Type B pancreatic cell (in vitro differentiated cells): ENCODE measurements at places on chromosomes 5 and 9. TPM values are rescaled to one million over a fixed set of nuclear protein-coding genes. Genes with fewer than 3 reads are reported as not detected.
A peak's percentile ranks its signal among the peaks of the same experiment; 100 is the strongest.

The SPINK1 gene
- total RNA-seq, result 613 and 930 TPM in 2 replicates

The TYRP1 gene
- total RNA-seq, result 86.2 TPM in 1 of 2 replicates, not detected in the other

The RNF180 gene
- total RNA-seq, result 3.9 and 4.0 TPM in 2 replicates

DNA sequence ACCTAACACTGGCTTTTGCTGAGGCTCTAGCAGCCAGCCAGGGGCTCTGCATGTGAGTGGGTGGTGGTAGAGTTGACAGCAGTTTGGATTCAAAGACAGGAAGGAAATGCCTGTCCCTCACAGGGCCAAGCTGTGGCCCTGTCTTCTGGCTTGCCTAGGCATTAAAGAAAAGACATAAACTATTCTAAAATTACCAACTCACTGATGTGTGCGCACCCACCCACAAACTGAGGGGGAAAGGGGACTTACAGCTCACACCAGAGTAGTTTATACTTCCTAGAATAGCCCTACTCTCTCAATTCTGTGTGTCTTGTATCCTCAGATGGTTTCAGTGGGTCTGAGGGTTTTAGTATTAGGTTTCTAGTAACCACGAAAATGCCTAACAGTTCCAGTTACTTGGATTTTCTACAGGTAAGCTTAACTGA, 18.3 kb upstream of the IL13 start:
- DNase-seq, result no peak

- no peak for DNase-seq
Measured at GRCh38 chr9:950139-950538, 26.3 kb upstream of the DMRT3 start.

DNA sequence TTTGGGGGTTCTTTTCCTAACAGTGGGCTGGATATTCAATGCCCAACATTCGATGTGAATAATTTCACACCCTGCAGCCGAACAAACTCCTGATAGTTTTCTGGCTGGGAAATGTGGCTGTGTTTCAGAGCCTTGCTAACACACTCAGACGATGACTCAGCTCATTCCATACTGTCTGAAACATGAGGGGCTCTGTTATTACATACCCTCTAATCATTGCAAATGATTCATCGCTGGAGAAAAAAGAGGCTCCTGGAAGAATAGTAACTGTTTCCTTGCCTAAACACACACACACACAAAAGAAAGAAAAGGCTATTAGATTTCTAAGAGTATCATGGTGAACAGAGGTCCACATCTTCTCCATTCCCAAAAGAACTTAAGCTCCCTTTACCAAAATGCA, 75.8 kb downstream of the OXCT1 start:
- no peak for DNase-seq

DNA sequence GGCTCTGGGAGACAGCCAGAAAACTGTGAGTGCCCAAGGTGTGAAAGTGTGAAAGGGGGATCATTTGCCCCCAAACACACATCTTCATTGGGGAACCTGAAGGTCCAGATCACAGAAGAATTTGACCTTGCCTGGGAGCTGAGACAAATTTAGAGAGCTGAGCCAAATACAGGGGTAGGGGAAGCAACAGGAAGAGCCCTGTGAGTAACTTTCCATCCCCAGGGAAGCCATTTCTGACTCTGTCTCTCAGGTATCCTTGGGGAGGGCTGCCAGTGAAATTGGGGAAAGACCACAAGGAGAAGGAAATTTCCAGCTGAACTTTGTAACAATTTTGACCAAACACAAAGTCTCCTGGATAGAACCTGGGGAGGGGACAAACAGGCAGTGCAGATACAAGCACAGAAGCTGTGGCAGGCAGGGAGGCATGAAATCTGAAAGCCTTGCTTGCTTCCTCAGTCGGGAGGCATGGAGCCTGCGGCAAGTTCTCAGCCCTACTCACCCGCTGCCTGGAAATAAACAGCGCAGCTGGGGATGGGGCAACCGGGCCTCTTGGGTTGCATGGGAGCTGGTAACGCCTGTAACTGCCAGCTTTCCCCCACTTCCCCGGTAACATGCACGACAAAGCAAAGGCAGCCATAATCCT, 31.5 kb upstream of the ZCCHC9 start:
- DNase-seq, result no peak

DNA sequence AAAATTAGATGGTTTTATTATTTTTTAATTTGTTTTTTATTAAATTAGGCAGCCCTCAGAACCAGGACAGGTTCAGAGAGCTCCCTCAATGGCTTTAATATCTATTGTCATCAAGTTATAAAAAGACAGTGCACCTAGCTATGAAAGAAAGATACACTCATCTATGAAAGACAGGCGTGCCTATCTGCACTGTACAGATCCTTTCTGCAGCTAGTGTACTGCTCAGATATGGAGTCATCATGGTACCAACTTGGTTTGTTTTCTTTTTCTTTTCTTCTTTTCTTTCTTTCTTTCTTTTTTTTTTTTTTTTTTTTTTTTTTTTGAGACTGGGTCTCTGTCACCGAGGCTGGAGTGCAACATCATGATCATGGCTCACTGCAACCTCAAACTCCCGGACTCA, 54.8 kb upstream of the GPBP1 start:
- no peak for DNase-seq

GRCh38 chr5:91244380-91245073, 138.6 kb downstream of the ARRDC3 start:
- no peak for DNase-seq

DNA sequence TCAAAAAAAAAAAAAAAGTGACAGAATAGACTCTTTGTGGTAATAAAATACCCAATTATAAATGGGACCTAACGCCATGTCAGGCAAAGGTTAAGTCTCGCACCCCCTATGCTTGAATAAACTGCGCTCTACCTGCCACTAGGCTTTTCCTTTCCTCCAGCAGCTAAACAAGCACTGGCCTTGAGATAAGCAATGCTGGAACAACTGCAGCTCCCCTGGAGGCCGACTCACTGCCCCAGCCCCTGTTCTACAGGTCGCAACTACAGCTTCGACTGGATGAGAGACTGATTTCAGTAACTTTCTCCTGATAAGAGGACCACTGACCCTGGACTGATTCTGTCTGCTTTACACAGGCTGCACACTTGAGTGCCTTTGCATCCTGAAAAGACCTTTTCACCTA, 210.2 kb downstream of the HSPA4 start:
- no peak for DNase-seq

DNA sequence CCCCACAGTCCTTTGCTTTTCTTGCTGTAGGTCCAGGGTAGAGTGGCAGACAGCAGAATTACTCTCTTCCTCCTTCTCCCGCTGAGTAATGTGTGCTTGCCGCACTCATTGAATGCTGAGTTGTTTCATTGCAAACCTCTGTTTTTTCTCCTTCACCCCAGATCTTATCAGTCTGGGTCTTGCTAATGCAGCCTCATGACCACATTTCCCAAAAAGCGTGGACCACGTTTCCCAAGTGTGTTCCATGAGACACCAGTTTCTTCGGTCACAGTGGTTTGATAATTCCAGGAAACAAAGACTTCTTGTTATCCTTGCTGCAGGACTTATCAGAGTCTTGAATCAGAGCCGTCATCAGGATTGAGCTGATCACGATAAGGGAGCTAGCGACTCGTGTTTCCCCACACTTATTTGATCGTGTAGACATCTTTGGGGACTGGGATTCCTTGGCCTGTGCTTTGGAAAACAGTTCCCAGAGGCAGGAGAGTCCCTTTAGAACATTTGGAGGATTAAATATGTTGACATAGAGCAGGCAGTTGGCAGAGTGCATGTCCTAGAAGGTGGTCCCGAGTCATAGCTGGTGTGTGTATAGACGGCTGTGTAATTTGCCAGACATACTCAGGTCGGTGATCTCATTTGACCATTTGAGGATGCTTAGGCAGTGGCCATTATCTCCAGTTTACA, 4.4 kb downstream of the LRRC8A start:
- no peak for DNase-seq

DNA sequence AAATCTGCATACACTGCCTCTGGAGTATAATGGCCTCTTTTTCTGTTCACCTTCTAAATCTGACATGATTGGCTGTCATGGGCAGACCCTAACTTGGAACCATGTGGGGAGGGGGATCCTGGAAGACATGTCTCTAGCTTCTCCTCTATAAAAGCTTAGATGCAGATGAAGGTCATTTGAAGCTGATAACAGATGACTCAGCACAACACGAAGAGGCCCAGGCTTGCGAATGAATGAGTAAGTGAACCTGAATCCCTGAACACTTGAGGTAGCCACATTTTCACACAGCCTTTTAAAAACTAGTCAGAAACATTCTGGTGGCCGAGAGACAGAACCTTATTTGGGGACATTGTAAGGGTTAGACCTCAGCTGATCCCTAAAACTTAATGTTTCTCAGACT, 282.6 kb downstream of the ELAVL2 start:
- DNase-seq, result no peak

GRCh38 chr5:25358919-25359318, 714.1 kb upstream of the CDH10 start:
- no peak for DNase-seq

DNA sequence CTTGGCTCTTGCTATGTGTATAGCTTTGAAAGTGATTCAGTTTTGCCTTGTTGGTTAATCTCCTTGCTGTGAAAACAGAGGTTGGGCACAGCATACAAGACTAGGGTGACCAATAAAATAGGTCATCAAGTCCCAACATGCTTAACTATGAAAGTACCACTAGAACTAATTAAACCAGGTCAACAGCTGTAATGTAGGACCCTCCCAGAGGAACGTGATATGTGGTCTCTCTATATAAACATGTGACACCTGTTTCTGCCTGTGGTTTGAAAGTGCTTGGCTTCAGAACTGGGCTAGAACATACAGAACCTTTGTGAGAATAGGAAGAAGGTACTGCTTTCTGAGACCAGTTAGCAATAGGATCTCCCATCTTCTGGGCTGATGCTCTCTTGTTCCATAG, 297.1 kb downstream of the FBXL7 start:
- no peak for DNase-seq

GRCh38 chr5:105503950-105504349, 1941.4 kb upstream of the NUDT12 start:
- no peak for DNase-seq

- DNase-seq, result peak; percentile 27
Measured at GRCh38 chr5:175741556-175741955, 83.7 kb downstream of the HRH2 start.

DNA sequence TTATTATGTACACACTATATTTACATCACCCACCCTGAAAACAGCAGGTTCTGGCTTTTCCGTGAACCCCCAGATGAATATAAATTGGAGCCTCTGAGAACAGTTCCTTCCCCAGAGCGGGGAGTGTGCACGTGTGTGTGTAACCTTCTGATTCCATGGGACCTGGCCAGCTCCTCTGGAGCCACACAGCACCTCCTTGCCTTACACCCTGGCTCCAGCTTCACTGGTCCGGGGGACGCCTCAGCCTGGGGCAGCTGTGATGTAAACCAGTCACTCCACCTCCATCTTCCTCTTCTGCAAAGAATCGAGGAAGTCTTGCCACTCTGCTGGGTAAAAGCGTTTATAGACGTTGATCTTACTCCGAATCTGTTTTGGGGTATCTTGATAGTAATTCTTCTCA, 4.4 kb downstream of the NOP16 start:
- DNase-seq, result no peak

DNA sequence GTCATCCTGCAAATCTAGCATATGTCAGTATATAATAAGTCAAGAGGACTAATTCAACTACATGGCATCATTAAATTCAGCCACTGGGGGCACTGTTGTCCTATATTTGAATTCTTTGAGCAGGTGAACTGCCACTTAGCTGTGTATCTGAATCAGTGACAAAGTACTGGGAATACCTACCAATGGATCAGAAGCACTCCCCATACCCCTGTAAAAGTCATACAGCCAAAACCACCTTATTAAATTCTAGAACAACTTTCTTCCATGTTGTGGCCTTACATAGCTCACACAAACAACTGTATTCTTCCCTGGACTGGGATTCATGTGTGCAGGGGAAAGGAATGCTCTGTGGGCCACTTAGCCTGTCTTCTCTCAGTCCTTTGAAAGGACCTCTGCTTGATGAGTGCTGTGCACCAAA, 57.4 kb upstream of the PLPP6 start:
- DNase-seq, result no peak

- no peak for DNase-seq
Measured at GRCh38 chr9:21141427-21141882, at the start of gene IFNW1. Gene IFNW1, minus strand, starts transcription at chr9:21141832. Its CDS starts 262 bp downstream, at chr9:21141570.

GRCh38 chr9:109232449-109233237, 65.6 kb upstream of the FRRS1L start:
- DNase-seq, result no peak

DNA sequence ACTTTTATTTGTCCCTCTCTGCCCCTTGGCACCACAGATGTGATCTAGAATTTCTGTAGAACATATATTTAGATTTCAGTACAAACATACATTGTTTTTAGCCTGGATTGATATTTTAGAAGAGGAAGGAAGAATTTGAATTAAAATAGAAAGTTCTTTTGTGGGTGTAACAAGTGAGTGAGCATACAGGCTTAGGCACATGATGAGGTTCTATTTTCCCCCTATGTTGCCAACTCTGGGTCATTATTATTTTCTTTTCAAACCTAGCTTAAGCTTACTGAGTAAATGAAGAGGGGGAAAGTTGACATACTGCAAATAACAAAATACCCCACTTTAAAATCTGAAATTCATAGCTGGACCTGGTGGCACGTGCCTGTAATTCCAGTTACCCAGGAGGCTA, 102.9 kb downstream of the GCNT1 start:
- DNase-seq, result no peak

DNA sequence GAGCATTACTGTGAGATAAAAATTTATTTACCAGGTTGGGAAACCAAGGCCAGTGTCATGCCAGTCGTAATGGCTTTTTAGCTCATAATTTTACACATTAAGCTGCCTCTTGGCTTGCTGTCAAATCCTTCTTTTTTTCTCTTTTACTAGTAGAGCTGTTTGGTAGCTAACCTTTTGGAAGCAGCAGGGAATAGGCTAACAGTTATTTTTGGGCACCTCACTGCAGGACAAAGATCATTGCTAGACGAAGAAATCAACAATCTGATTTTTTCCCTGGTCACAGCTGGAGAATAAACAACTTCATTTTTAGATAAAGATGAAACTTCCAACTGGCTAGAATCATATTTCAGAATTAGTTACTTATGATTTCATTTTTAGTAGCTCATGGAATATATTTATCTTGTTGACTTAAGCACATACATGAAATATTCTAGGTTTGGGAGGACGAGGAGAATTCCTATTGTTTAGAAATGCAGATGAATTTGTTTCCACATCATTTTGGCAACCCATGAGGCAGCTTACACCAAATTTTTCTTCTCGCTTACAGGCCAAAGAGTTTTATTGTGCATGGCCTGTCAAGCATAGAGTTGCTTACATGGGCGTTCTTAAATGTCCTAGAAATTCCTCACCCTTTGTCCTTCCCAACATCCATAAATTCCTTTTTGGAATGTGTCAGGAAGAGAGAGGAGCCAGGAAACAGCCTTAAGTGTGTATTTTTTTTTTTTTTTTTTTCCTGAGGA, 19.6 kb downstream of the TNC start:
- DNase-seq, result no peak

DNA sequence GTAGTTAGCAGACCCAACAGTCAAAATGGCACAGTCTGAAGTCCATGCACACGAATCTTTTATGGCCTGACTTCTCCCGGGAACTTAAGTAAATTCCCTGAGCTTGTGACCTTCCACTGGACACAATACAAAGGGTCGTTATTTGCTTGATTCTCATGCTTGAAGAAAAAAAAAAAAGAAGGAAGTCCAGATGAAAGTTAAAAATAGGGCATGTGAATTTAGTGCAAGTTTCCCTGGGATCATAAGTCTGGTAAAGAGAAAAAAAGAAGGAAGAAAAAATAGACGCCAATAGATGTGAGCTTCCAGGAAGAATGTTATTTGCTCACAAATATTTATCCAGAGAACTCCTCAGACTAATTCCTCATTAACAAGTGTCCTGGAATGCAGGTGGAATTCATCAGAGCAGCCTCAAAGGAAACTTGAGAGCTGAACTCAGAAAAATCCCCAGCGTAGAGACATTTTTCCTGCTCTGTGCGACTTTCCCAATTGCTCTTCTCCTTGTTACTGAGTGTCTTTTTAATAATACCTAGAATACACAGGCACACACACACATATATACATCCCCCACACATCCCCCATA, 616.3 kb downstream of the EBF1 start:
- DNase-seq, result no peak
